Hematopoietic multipotent progenitor cell treated with erythropoietin and hydrocortisone succinate and interleukin-3 and kit ligand, for 15 days (in vitro differentiated cells): ENCODE measurements at places on chromosomes 11 and 22.

- DNase-seq: no peak
These were observed 149.6 kb downstream of the METTL15 start for GRCh38 chr11:28257761-28258160.

- DNase-seq: no peak
These were observed 378.8 kb downstream of the DCDC1 start for GRCh38 chr11:30990625-30991296.

DNA sequence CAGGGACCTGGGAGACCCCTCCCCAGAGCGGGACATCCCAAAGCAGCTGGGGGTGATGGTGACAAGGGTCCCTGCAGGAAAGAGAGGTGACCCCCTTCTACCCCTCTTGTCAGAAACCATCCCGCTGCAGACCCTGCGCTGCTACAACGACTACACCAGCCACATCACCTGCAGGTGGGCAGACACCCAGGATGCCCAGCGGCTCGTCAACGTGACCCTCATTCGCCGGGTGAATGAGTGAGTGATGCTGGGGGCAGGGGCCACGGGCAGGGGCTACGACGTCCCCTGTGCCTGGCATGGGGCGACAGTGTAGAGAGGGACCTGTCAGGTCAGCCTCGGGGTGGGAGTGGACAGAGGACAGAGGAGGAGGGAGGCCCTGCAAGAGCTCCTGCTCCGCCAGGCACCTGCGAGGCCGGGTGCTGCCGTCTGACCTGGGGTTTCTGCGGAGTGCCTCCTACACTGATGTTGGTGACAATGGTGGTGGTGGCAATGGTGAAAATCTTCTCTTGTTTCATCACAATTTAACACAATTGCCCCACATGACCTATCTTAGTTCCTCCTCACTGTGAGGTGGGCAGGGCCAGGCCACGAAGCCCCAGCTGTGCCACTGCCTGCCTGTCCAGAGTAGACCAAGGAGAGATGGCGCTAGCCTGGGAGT lies 9.8 kb downstream of the CSF2RB start:
- DNase-seq: no peak

DNA sequence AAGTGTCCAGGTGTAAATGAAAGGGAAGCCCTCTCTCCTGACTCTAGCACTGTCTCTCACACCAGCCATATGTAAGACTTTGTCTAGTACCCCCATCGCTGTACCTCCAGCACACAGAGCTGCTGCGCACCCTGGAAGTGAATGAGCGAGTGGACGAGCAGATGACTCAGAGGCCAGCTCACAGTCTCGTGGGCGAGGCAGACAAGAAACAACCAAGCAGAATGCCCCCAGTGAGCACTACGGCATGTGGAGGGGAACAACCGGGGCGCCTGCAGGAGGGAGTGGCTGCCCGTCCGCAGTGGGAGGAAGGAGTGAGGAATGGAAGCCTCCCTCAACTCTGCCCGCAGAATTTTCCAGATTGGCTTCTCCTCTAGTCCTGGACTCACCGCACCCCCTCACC lies 46.4 kb downstream of the MCM5 start:
- no peak for DNase-seq

DNA sequence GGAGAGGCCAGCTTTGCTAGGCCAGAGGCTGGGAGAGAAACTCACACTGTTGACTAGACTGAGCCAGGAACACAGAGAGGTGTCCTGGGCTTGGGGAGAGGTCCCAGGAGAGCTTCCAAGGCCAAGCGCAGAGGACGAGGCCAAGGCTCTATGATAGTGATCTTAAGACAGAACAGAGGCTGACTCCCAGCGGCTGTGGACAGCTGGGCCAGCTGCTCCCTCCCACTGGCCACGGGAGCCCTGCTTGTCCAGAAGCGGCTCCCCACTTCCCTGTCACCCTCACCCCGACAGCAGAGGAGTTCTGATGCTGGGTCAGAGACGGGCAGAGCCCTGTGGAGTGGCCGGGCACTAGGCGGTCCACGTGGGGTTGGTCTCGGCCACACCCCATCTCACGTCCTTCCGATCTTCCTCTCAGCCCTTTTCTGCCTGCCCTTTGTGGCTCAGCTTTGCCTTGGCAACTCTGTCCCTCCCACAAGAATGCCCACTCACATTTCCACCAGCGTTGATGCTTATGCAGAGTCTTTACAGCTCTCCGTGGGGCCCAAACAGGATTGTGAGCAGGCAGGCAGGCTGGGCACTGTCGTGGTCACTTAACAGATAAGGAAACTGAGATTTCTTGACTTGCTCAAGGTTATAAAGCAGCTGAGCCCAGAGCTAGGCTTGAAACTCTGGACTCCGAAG lies 68.2 kb downstream of the FBXO7 start:
- DNase-seq: no peak
